ENCODE measurements at places on chromosomes 3 and 15.

GRCh38 chr3:108289159-108289558, 7.2 kb upstream of the HHLA2 start:
- no peaks in the 10 kb centered on the region for H3K36me3 ChIP-seq
- no peak overlapping the region for H3K4me3 ChIP-seq
- H3K27ac ChIP-seq, result no peak overlapping the region
- no peaks in the 10 kb centered on the region for H3K4me1 ChIP-seq
- DNase-seq, result no peak

- H3K36me3 ChIP-seq, result no peaks in the 10 kb centered on the region
- no peak overlapping the region for H3K27ac ChIP-seq
- no peaks in the 10 kb centered on the region for H3K4me1 ChIP-seq
- no peak for DNase-seq
- H3K27me3 ChIP-seq, result peaks cover 7% of the 10 kb centered on the region
These were observed 259.4 kb upstream of the PROK2 start for GRCh38 chr3:72044231-72044855.

GRCh38 chr3:9088441-9089353, 125.4 kb upstream of the RAD18 start:
- no peaks in the 10 kb centered on the region for H3K4me1 ChIP-seq
- no peaks in the 10 kb centered on the region for H3K36me3 ChIP-seq
- no peaks in the 10 kb centered on the region for H3K27me3 ChIP-seq
- no peak for DNase-seq

DNA sequence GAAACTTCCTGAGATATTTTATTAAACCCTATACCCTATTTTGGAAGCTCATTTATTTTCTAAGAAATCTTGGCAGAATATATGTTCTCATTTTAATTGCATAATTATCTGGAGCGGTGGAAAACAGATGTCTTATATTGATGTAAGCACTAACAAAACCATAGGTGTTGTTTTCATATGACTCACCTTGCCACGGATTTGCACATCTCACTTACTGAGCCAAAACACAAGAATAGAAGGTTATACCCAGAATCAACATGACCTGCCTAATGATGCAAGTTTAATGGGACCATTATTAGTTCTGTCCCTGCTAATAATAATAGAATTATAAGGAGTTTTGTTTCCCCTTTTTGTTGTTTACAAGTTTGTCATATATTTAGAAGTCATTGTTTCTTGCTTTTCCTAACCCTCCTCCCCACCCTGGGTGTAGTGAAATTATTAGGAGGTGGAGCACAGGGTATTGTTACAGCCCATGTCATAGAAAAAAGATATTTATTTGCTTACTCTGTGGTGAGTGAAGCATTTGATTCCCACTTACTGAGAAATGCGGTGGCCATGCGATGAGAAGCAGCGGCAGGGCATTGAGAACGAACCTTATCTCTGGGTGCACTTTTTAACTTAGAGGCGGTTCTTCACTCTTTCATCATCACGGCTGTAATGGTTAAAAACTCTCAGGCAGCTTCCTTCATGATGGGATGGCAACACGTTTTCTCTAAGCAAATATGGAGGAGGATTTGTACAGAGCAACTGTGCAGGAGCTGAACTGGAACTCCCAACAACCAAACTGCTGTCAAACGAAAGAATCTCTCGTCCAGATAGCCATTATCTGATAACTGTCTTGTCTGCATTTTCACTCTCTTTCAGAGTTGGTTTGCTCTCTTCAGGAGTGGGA, 521 bp downstream of the IL5RA start:
- H3K36me3 ChIP-seq, result no peaks in the 10 kb centered on the region
- no peak overlapping the region for H3K4me3 ChIP-seq
- no peaks in the 10 kb centered on the region for H3K4me1 ChIP-seq
- no peaks in the 10 kb centered on the region for H3K27me3 ChIP-seq
- no peak for DNase-seq

- no peak overlapping the region for H3K4me3 ChIP-seq
- no peak for DNase-seq
- H3K4me1 ChIP-seq, result no peaks in the 10 kb centered on the region
These were observed 63.6 kb downstream of the OSBPL10 start for GRCh38 chr3:31917303-31918005.

Data from IMR-90 (cell line).